Activated CD4-positive, alpha-beta T cell treated with anti-CD3 and anti-CD28 coated beads for 24 hours (primary cell): ENCODE measurements at places on chromosomes 4 and X.

DNA sequence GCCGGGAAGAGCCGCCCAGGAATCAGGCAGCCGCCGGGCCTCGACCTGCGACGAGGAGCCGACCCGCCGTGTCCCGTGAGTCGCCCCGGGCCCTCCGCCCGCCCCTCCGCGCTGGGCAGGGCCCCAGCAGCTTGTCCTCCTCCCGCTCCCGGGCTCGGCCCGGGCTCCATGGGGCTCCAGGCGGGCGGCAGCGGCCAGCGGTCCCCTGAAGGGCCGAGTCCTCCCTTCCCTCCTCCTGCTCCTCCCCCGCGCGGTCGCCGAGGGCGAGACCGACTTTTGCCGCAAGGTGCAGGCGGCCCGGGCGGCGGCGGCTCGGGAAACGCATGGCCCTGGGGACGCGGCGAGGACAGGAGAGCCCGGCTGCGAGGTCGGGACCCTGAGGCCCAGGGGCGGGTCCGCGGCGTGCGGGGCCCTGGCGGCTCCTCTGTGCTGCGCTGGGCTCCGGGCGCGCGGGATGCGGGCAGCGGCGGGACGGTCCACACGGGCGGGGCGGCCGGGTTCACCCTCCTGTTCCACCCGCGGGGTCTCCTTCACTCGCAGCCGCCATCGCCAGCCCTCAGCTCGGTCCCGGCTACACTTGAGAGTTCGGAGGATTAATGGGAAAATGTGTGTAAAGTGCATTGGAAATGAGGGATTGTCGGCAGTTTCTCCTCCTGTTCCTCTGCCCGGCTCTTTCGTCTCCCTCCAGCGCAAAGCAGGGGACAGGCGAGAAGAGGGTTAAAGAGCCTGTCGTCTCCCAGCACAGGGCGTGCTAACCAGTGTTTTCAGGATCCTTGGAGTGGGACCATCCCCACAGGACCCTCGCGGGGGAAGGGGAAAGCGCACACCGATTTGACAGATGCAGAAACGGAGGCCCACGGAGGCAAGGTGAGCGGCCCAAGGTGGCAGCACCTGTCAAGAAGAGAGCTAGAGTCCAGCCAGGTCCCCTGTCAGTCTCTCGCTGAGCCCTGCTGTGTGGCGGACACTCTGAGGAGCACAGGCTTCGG is 16.6 kb upstream of the ZNF718 start:
- no peak for DNase-seq

DNA sequence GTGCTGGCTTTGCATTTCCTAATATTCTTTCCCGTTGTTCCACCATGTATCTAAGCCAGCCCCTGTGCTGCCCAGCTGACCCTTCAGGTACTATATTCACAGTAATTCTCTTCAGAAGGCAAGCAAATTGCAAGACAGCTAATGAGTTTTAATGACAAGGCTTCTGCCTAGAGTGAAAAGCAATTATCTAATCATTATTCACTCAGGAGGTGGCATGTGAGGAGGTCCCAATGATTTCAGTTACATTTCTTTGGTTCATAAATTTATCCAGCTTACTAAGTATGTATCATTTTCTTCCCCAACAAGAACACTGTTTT is 123.0 kb downstream of the RASGEF1B start:
- DNase-seq = no peak

GRCh38 chr4:69811166-69811565 is 48.8 kb downstream of the SULT1E1 start:
- DNase-seq = no peak

DNA sequence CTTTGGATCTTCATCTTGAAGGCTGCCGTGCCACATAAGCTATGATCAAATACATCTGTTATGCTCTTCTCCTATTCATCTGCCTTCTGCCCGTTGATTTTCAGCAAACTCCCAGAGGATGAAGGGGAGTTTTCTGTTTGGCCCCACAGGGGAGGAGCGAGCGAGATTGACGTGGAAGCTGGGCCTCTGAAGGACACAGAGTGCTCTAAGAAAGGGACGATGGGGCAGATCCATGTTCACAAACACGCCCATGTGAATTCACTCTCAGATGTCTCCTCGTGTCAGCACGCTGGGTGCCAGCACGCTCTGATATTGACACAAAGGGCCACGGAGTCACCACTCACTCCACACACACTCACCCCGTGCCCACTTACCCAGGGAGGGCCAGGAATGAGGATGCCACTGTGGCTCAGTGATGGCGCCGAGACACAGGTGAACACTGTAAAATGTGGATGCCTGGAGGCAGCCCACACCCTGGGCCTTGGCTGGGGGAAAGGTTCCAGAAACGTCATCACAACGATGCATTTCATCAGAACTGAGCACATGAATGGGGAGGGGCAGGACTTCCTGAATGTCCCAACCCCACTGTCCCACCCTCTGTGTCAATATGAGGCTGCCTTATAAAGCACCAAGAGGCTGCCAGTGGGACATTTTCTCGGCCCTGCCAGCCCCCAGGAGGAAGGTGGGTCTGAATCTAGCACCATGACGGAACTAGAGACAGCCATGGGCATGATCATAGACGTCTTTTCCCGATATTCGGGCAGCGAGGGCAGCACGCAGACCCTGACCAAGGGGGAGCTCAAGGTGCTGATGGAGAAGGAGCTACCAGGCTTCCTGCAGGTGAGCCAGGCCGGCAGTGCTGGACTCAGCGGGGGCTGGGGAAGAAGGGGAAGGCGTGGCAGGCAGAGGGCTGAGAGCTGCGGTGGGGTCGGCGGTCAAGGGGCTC is at the start of gene S100P:
TSS of gene S100P (plus strand) at position 648 of the 946 bp plus-strand sequence. CDS start at position 703, 55 bp downstream.
- no peak for DNase-seq

- no peak for DNase-seq
Observed at GRCh38 chr4:139209470-139210063, 32.5 kb upstream of the ELF2 start.

- no peak for DNase-seq
Observed at GRCh38 chr4:31714238-31714637, 994.1 kb downstream of the PCDH7 start.

DNA sequence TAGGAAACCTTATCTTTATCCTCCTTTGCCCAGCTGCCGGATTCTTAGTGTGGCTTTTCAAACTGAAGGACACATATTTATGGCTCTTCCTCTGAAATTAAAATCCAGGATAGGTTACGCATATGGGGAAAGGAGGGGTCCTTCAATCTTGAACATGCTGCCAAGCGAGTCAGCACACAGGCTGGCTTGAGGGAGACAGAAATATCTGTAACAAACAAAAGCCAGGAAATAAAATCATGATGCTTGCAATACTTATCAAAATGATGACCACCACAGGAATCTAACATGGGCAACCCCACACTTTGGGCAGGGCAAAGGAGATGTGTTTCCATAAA is 196.4 kb upstream of the LDB2 start:
- no peak for DNase-seq

GRCh38 chr4:26069218-26069617 is 155.2 kb downstream of the SMIM20 start:
- DNase-seq = no peak

GRCh38 chr4:123286903-123287466 is 109.6 kb upstream of the SPRY1 start:
- no peak for DNase-seq

GRCh38 chr4:118849867-118850487 is 14.1 kb upstream of the SEC24D start:
- no peak for DNase-seq

DNA sequence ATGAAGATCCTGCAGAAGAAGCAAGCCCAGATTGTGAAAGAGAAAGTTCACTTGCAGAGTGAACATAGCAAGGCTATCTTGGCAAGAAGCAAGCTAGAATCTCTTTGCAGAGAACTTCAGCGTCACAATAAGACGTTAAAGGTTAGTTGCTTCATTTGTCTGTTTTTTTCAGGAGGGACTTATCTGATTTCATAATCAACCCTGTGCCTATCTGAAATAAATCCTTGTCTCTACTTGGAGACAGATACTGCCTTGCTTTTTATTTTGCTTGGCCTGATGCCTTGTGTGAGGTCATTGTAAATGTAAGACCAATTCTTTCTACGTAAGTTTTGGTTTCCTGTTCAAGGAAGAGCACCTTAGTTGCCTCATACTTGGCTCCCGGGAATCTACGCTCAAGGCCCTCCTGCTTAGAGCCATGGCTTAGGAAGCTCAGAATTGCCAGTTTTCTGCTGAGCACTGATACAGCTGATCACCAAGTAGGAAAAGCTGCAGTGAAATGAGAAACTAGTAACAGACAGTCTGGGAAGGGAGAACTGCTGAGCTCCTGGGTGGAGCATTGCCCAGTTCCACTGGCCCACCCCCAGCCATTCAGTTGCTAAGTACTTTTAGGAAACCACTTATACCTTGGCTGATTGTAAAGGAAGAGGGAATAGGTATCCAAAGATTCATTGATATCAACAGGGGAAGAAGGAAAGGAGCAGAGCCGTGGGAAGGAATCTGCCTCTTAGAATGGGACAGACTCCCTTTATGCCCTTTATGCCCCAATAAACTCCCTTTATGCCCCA is 41.8 kb downstream of the RBBP7 start:
- no peak for DNase-seq

DNA sequence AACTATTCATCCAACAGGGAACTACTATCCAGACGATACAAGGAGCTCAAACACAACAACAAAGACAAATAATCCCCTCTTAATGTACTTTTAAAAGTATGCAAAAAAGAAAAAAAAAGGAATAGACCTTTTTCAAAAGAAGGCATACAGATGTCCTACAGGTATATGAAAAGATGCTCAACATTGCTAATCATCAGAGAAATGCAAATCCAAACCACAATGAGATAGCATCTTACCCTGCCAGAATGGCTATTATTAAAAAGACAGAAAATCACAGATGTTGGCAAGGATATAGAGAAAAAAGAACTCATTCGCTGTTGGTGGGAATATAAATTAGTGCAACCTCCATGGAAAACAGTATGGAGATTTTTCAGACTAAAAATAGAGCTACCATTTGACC is 67.1 kb upstream of the ENPP6 start:
- DNase-seq = no peak

- no peak for DNase-seq
Observed at GRCh38 chr4:132982151-132982550, 166.9 kb upstream of the PCDH10 start.

- no peak for DNase-seq
Observed at GRCh38 chr4:87930629-87931028, 44.9 kb upstream of the SPP1 start.

- no peak for DNase-seq
Observed at GRCh38 chr4:38231626-38232025, 271.4 kb downstream of the PTTG2 start.

DNA sequence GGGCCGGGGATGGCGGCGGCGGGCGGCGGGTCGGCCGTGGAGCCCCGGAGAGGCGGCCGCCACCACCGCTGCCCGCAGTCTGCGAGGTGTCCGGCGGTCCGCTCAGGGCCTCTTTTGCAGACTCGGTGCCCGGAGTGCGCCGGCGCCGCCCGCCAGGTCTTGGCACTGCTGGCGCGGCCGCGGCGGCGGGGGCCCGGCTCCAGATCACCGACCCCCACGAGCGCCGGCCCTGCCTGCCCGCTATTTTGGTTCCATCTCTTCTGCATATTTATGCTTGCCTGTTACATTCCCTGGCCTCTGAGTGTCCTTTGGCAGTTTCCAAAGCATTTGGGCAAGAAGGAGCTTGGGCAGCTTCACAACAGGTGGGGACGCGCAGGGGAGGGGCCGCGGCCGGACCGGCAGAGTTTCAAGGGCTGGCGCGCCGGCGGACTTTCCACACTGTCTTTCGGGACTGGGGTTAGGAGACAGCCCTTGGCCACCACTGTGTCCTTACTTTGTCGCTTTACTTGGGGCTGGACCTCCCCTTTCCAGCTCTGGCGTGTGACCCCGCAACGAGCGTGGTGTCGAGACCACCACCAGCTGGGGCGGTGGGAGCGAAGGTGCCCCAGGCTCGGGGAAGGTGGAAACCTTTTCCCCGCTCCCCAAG is 668 bp upstream of the TAPT1 start:
- peak; percentile 9 for DNase-seq

DNA sequence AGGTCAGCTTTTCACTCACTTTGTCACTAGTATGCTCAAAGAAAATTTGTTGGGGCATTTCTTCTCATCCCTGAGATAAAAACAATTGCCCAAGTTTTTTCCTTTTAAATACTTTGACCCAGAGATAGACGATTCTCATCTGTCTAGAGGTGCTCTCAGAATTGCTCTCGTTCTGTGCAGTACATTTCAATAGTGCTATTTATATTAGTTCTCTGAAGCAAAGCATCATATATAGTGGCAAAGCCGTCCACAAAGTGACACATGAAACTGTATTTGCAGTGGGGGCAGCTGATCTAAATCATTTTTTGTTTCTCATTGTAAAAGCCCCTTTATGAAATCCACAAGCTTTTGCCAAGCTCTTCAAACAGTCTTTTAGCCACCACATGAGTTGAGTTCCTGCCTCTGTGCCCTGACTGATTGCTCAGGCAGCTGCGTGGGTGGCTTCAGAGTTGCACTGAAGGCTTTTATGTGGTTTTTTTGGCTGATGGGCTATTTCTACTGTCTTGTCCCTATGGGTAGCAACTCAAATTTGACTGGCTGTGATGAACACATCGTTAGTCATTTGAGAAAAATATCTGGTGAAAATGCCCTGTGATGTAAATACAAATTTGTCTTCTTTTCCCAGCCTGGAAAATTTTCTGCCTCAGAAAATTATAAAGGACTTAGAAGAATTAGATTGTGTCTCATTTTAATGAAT is 119.1 kb upstream of the OTUD4 start:
- DNase-seq = peak; percentile 74

DNA sequence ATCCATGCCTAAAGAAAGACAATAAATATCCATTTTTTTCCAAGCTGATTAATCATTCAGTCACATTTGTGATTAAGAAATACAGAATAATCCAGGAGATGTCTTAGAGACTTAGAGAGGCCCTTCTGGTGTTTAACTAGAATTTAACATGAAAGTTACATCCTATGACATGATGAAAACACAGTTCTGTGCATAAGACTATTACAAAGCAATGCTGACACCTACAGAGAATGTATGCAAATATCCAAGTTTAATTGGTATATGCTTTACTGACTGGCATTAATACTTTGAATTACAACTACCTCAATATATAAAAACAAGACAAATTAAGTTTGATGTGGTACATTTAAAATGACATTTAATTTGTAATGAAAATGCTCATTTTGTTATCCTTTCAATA is 17.8 kb upstream of the TLL1 start:
- no peak for DNase-seq

DNA sequence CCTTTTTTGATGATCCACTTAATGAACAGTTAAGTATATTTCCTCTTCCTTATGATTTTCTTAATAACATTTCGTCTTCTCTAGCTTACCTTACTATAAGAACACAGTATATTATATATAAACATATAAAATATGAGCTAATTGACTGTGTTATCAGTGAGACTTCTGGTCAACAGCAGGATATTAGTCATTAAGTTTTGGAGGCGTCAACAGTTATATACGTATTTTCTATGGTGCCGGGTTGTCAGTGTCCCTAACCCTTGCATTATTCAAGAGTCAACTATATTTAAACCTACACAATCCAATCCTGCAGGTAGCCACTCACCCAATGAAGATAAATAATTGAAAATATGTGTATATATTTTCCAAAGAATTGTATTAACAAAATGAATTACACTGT is 88.0 kb downstream of the NR3C2 start:
- DNase-seq = no peak

DNA sequence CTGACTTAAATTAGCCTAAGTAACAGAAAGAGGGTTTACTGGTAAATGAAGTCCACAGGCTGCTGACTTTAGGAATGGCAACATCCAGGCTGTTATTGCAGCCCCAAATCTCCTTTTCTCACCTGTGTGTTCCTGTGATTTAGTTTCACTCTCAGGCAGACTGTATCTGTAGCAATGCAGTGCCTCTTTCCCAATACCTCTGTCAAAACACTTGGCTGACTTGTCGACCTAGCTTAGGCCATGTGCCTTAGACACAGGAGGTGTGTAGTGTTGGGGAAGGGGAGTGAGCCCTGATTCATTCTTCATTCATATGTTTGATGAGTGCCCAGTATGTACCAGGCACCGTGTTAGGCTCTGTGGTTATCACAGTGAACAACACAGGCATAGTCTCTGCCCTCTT is 46.9 kb downstream of the JADE3 start:
- no peak for DNase-seq
